RKO (cell line): ENCODE measurements at places on chromosomes 5 and 9.

GRCh38 chr9:136238342-136238732 lies 7.3 kb downstream of the QSOX2 start:
- no peak for DNase-seq

- no peak for DNase-seq
Measured at GRCh38 chr5:54721116-54721515, 203.6 kb downstream of the SNX18 start.

DNA sequence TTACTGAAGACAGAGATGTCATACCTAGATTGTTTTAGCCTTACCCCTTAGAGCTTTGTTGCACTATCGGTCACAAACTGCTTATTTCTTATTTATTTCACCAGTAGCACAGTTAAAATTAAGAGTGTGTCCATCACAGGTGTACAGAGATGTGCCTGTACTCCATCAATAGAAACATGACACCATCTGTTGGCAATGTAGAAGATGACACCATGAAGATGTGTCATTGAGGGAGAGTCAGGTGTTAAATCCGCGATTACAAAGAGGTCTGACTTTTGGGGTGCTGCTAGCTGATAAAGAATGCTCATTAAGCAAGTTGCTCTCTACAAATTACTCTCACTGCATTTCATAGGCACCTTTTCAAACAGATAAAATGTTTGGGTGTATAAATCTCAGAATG lies 164.4 kb downstream of the SMARCA2 start:
- peak; percentile 11 for DNase-seq

GRCh38 chr5:8912106-8912505 lies 633.8 kb downstream of the SEMA5A start:
- no peak for DNase-seq

GRCh38 chr5:165410476-165410875 lies 1905.1 kb downstream of the MAT2B start:
- no peak for DNase-seq

- DNase-seq = no peak
Measured at GRCh38 chr9:91972076-91972626, 22.1 kb upstream of the ROR2 start.

GRCh38 chr9:131580358-131580757 lies 35.0 kb downstream of the PRRT1B start:
- DNase-seq = no peak

- no peak for DNase-seq
Measured at GRCh38 chr5:115843444-115844130, 1.9 kb downstream of the AP3S1 start.

- no peak for DNase-seq
Measured at GRCh38 chr9:124624735-124624992, 117.5 kb upstream of the NR5A1 start.

- peak; percentile 12 for DNase-seq
Measured at GRCh38 chr5:180390441-180391190, 37.5 kb upstream of the GFPT2 start.

DNA sequence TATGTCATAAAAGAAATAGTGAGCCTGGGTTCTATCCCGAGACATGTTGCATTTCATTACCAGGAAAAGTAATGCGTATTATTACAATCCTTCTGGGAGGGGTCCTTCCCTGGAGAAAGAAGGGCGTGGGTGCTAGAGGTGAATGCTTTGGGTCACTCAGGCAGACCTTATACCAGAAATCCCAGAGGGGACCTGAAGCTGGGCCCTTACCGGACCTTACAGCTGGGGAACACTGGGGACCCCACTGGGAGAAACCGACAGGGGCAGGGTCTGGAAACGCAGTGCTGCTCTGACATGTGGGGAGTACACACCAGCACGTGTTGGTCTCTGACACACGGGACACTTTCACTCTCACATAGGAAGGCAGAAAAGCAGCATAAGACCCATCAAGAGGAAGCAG lies 71.3 kb downstream of the LMNB1 start:
- no peak for DNase-seq

GRCh38 chr9:137217276-137218211 lies 4.5 kb downstream of the RNF208 start:
- DNase-seq = no peak

DNA sequence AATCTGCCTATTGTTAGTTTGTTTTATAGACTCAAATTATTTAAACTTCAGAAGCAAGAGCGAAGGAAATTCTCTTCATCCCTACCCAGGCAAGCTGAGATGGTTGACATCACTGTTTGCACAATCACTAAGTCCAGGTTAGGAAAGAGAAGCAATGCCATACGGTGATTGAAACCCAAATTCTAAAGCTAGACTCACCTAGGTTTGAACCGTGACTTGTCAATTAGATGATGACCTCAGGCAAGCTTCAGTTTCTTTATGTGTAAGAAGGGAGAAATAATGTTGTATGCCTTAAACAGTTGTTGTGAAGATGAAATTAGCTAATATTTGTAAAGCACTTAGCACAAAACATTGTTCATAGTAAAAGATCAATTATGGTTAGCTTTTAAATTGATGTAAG lies 96.5 kb upstream of the ANKRD55 start:
- no peak for DNase-seq

DNA sequence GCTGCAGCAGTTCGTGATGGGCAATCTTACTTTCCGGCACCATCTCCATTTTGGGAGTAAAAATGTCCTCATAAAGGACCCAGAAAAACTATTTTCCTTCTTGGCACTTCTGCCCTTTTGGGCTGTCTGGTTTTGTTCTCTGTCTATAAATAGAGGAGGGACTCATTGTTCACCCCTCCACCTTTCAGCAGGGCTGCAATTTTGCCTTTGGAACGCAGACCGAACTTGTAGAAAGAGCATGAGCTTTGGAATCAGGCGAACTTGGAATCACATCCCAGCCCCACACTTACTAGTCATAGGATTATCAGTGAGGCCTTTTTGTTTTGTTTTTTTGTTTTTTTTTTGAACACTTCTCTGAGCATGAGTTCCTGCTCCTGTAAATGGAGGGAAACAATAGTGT lies 178.1 kb upstream of the IL12B start:
- DNase-seq = no peak

GRCh38 chr5:56025151-56025885 lies 30.6 kb upstream of the IL6ST start:
- DNase-seq = no peak
